ENCODE measurements at places on chromosomes 4 and X. TPM values are rescaled to one million over a fixed set of nuclear protein-coding genes. Genes with fewer than 3 reads are reported as not detected.

NSG1 gene
- 33.4 TPM for total RNA-seq

METAP1 gene
- total RNA-seq, result 30.7 TPM

TMSB15B gene
- 3.9 TPM for total RNA-seq

CYTL1 gene
- 34.6 TPM for total RNA-seq

GRCh38 chrX:19535476-19535875, 20.2 kb upstream of the MAP3K15 start:
- DNase-seq, result no peak

- no peak for DNase-seq
These were observed 81.2 kb downstream of the SPCS3 start for GRCh38 chr4:176400816-176401461.

GRCh38 chr4:120207021-120207420, 140.4 kb upstream of the MAD2L1 start:
- DNase-seq, result no peak

DNA sequence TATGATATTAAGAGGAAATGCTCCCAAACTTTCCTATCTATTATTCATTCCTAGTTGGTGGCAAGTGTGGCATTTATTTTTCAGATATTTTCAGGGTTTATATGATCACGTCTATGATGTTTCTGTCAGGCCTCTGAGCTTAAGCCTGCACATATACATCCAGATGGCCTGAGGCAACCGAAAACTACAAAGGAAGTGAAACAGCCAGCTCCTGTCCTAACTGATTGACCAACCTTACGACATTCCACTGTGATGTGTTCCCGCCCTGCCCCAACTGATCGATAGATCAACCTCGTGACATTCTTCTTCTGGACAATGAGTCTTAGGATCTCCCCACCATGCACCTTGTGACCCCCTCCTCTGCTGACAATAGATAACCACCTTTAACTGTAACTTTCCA, 67.6 kb upstream of the CTSO start:
- DNase-seq, result no peak

GRCh38 chrX:49106930-49107329, 16.6 kb downstream of the GPKOW start:
- peak; percentile 19 for DNase-seq

GRCh38 chrX:21934414-21934813, 6.1 kb upstream of the SMS start:
- no peak for DNase-seq

- DNase-seq, result no peak
These were observed 114.0 kb downstream of the RAPGEF2 start for GRCh38 chr4:159216834-159217233.

DNA sequence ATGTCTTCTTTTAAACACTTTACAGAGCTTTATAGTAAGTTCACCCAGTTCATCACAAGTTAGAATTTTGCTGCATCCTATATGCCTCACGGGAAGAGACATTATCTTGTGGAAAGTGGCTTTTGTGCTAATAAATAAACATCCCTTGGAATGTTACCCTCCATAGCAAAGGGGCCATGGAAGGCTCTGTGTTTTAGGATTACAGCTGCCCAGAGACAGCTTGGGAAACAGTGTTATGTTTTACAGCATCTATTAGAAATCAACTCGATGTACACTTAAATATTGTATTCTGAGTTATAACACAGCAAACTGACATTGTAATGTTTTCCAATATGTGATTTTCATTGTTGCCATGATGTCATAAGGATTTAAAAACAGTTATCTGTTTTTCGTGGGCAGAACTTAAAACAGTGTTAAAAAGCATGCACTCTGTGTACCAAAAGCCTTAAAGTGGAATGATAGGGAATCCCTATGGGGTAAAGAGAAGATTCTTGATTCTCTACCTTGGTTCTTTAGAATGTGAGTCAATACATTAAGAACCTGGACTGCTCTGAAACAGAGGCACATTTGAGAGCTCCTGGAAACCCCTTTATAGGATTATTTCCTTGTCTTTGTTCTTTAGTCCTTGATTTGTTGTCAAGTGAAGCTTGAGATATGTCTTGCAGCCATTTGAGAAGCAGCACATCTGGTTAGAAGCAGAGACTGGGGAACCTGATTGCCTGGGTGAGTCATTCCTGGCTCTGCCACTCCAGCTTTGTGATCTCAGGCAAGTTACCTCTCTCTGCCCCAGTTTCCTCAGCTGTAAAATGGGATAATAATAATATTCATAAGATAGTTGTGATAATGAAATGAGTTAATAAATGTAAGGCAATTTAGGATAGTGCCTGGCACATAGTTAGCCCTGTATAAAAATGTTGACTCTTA, 41.6 kb downstream of the ARHGAP10 start:
- DNase-seq, result no peak

GRCh38 chrX:67917421-67918010, 373.7 kb downstream of the AR start:
- no peak for DNase-seq

GRCh38 chrX:149131774-149132173, 373.3 kb downstream of the IDS start:
- DNase-seq, result no peak

DNA sequence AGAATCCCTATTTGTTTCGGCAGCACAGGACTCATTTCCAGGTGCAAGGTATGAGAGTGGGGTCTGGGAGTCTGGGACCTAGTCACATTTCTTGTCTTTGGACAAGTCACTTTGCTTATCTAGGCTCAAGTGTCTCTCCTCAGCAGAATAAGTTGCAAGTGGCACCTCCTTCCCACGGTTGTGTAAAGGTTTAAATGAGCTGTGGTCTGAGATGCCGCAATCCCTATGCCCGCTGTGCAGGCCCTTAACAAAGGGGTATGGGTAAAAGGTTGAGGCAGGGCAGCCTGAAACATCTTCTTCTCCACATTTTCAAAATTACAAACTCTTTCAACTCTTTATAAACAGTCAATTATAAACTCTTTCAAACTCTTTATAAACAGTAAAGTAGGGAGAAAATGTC, 93.7 kb downstream of the RTL5 start:
- no peak for DNase-seq

DNA sequence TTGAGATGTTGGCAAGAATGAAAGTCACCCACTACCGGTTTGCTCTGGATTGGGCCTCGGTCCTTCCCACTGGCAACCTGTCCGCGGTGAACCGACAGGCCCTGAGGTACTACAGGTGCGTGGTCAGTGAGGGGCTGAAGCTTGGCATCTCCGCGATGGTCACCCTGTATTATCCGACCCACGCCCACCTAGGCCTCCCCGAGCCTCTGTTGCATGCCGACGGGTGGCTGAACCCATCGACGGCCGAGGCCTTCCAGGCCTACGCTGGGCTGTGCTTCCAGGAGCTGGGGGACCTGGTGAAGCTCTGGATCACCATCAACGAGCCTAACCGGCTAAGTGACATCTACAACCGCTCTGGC, 12.3 kb downstream of the RPL9 start:
- DNase-seq, result no peak

DNA sequence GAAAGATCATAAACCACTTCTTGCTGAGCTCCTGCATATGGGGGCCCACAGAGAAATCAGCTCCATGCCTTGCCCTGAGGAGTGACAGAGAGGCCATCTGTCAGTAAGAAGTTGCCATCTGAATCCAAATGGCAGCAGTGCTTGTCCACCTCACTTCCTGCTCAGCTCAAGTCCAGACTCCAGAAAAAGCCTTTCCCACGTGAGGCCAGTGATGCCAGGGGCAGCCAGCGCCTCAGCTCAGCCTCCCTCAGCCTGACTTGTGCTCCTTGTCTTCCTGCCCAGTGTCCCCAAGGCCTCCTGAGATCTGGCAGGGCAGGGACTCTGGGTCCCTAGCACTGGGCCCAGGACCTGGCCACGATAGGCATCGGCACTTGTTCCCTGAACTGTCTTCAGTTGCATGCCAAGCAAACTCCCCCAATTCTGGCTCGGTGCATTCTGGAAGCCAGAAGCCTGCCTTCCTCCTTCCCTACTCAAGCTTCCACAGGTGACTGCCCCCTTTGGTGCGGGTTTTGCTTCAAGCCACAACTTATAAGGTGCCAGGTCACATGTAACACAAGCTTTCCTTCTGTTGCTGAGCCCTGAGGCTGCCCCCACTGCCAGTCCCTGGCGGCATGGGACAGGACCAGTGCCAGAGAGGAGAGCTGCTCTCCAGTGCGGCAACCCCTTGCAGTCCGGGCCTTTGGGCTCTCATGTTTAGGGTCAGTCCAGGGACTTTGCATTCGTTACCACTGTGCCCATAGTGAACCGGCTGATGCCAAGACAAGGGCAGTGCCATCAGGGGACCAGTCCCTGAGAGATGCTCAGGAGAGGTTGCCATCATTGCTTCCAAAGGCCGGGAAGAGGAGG, 2.2 kb downstream of the ZNF185 start:
- no peak for DNase-seq

DNA sequence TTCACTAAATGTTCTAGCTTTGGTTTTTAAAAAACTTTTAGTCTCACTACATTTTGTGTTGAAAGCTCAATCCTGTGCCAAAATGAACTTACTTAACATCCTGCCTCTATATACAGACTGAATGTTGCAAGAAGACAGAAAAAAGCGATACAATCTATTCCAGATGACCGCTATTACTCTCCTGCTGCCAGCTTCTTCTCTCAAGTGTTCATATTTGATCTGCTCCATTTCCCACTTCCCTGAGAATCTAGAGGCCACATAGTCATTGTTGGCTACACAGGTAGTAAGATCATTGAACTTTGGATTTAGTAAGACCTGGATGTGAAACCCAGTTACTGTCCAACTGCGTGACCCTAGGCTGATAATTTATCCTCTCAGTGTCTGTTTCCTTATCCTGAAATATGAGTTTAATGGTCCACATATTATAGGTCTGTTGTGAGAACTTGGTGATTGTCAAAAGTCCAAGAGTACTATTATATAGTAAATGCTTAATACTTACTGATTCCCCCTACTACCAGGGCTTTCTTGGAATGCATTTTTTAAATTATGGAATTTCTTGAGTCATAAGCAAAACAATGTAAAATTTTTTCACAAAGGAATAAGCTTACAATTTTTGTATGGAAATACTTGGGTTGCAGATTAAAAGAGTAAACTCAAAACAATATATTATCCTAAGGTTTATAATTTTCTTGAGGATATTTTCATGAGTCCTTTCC, 976.8 kb upstream of the ADGRL3 start:
- DNase-seq, result no peak

- DNase-seq, result no peak
These were observed 59.2 kb downstream of the GLUD2 start for GRCh38 chrX:121106484-121107235.

DNA sequence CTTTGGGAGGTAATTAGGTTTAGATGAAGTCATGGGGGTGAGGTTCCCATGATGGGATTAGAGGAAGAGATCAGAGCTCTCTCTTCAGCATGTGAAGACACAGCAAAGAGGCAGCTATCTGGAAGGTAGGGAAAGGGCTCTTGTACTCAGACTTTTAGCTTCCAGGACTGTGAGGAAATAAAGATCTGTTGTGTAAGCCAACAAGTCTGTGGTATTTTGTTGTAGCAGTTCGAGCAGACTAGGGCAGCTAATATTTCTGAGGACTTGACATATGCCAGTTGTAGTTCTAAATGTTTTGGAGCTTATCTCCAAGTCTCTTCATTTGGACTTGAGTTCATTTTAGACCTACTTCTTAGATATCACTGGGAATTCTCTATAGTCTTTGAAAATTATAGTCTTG, 137.3 kb upstream of the PDE5A start:
- no peak for DNase-seq

GRCh38 chrX:42955349-42955748, 177.4 kb upstream of the PPP1R2C start:
- no peak for DNase-seq
